ENCODE measurements at places on chromosomes 6 and 20. TPM values are rescaled to one million over a fixed set of nuclear protein-coding genes. Genes with fewer than 3 reads are reported as not detected.

Gene ADAM33
- 8.2 TPM for total RNA-seq

Gene CTAGE9
- not detected for total RNA-seq

Gene ATP6V1G2
- total RNA-seq: 1.6 TPM

Gene MEI4
- 1.1 TPM for total RNA-seq

Gene ISM1
- total RNA-seq: 0.81 TPM

Gene MPIG6B
- total RNA-seq: 0.41 TPM

Gene EYS
- total RNA-seq: 3.0 TPM

Gene GHRH
- 3.9 TPM for total RNA-seq

Gene NRSN1
- 0.17 TPM for total RNA-seq

Gene HFE
- 2.6 TPM for total RNA-seq

Gene LAMA2
- 0.76 TPM for total RNA-seq

Gene TBX18
- 8.2 TPM for total RNA-seq

Gene PNISR
- 86.7 TPM for total RNA-seq

Gene IL17A
- total RNA-seq: not detected

GRCh38 chr20:4645621-4646020 is 76.1 kb upstream of the PRND start:
- DNase-seq: no peak

DNA sequence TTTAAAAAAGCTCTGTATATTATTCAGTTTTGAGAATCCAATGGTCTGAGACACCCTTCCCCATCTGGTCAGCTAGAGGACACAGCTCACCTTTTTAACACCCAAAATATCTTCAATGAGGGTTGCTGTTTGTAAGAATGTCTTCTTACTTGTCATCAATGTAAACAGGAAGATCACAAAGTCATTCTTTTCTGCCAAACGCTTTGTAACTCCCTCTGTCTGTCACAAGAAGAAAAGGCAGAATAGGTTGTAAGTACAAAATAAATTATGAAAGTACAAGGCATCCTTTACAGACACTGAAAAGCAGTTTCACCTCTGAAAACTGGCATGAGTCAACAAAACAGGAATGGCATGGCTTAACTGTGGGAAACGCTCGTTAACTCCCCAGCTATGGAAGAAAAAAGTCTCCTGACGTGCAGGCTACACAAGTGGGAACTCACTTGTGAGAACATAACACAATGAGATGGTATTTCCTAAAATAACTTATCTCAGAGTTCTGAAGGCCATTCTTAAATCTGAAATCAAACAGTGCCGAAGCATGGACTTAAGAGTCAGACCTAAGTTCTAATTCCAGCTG is 42.7 kb downstream of the TRPC4AP start:
- DNase-seq: no peak

DNA sequence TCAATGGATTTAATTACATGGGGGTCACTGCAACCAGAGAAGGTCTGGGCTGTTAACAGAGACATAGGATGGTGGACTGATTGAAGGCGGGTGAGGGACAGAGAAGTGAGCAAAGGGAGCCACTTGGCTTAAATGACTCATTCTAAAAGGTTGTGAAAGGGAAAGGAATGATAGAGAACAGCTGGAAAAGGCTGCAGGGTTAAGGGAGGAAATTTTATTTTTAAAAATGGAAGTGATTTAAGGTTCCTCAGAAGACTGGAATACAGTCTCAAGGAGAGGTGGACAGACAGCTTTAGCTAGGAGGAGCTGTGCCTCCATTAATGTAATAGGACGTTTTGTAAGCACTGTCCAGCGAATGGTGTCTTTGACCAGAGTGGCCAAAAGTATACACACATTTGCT is 46.7 kb downstream of the RGS17 start:
- DNase-seq: no peak

GRCh38 chr6:125379174-125379573 is 77.4 kb upstream of the HDDC2 start:
- DNase-seq: no peak

GRCh38 chr6:89566930-89567629 is 71.5 kb downstream of the LYRM2 start:
- DNase-seq: no peak

DNA sequence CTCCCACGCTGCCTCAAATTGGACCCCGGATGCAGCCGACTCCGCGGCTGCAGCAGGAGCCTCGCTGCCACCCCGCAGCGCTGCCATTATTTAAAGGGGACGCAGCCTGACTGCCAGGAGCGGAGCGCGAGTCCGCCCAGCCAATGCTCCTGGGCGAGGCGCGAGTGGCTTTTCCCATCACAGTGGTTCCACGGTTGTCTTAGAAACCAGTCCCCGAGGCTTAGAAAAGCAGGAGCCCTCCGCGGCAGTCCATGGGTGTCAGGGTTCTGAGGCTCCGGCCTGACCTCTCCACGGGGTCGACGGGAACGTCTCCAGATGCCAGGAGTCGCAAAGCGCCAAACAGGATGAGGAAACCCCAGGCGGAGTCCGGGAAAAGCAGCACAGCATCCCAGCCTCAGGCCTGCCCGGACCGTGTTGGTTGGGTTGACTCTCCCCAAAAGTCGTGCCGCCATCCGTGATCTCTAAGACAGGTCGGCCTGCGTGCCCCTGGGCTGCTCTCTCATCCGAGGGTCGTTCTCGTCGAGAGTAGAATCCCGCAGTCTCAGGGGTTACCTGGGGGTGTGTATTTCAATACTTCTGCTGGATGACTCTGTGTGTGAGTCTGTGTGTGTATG is 975.8 kb upstream of the DEFB115 start:
- no peak for DNase-seq

- DNase-seq: no peak
These were observed 52.4 kb upstream of the TINAG start for GRCh38 chr6:54255886-54256285.

GRCh38 chr20:1491281-1491840 is at the start of gene SIRPB2:
SIRPB2 (minus strand) TSS chr20:1491420; CDS start chr20:1491359, 61 bp downstream.
- no peak for DNase-seq

DNA sequence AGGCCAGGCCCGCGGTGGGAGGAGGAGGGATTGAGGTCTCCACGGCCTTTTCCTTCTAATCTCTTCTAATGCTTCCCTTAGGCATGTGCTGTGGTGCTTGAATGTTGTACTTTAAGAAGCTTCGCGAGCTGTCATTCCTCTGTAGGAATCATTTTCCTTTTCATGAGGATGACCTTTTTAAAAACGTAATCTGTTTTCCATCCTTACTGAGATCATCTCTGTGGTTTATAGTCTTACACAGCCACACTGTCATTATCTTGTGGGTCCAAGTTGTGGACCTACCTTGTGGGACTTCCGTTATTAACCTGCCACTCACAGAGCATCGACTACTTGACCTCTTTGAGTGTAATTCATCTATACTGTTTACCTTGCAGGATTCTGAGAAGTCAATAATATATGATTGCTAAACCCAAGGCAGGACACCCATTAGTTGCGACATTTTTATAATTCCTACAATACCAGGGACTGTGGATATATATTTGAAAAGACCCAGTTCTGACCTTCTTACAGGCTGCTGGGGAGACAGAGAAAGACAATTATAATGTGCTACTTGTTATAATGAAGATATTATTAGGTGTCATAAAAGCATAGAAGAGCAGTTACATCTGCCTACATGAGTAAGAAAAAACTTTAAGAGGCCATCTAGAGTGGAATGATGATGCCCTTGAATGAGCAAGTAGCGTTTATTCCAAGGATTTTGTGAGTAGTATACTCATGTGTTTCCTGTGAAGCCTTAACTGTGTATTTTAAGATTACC is 842 bp downstream of the SLC25A27 start:
- no peak for DNase-seq

- DNase-seq: no peak
These were observed 94.7 kb upstream of the SLC2A12 start for GRCh38 chr6:134147034-134147533.

- DNase-seq: no peak
These were observed 32.5 kb downstream of the ADGRG6 start for GRCh38 chr6:142334294-142334693.

DNA sequence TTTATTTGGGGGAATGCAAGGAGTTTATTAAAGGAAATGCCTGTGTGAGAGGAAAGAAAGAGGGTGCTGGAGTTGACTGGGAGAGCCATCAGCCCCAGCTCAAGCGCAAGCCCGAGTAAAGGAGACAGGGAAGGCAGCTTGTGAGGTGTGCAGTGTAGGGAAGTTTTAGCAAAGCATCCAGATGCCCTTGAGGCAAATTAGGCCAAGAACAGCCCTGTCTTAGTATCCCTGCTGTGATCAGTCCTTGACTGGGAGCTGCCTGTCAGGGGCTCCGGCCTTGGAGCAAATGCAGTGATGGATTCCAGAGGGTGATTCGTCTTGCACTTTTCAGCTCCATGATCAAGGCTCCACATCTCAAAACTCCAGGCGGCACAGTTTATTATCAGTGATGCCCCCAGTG is 561.7 kb downstream of the KIF16B start:
- no peak for DNase-seq

DNA sequence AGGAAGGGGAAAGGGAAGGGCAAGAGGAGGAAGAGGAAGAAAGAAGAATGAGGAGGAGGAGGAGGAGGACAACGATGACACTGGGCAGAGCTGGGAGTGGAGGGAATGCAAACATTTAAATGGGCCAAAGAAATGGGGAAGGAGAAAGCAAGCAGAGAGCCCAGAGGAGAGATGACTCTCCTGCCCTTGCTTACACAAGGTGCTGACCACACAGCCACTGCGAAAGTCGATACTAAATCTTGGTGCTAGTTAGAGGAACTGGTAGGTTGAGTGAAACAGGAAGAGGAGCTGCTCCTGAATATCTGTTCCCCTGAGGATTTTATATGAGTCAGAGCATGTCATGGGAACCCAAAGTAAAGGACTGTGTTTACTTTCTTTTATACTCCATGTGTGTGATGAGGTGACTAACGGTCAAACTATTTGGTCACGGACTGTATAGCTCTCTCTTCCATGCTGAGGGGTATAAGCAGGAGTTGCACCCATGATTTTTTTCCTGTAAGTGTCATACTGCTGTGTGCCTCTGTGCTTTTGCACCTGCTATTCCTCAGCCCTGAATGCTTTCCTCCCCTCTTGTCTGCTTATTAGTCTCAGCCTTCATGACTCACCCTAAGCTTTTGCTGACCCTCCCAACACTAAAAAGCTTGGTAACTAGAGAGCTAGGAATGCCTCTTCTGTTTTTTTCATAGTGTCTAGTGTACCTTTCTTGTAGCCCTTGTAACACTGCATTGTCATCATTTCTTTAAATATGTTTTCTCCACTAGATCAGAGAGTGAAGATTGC is 9.5 kb upstream of the PAQR8 start:
- no peak for DNase-seq

DNA sequence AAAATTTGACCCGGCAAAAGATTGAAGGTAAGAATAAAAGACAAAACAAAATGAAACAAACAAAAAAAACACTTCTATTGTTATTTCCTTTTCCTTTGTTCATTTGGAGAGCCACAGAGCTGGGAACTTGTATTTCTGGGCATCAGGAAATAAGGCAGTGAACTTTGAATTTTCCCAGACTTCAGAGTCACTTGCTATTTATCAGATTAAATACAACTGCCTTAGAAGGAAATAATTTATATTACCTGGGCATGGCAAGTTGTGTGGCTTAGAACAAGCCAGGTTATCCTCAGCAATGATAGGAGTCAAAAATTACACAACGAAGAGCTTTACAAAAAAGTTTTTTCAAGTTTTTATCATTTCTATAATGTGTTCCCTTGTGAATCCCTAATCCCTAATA is 20.2 kb upstream of the MRAP2 start:
- DNase-seq: no peak

GRCh38 chr6:155319902-155320301 is 5.6 kb upstream of the TFB1M start:
- no peak for DNase-seq

DNA sequence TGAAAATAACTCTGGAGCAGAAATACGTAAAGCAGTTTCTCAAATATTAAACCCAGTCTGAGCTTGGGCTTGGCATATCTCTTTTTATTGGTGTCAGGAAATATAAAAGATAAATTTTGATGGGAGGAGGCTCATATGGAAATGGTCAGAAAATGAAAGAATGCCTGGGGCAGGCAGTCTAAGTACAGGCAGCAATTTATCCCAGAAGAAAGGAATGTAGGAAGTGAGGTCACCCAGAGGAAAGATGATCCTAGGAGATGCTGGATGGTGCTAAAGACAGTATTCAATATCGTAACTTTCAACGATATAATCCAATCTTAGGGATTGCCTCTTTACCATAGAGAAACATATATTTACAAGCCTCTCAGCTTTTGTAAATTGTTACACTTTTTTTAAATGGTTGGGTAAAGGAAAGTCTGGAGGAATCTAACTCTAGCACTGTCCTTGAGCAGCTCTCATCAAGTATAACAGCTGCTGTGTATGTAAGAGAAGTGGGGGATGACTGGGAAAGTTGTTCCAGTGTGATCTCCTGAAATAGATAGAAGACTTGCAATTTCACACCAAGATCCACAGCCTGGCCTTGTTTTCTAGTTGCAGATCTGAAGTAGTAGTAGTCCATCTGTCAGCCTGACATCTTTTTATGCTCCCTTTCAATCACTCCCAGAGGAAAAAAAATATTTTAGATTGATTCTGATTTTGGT is 256.9 kb upstream of the SASH1 start:
- DNase-seq: no peak

GRCh38 chr6:3057063-3057770 is 11.1 kb upstream of the RIPK1 start:
- DNase-seq: no peak

DNA sequence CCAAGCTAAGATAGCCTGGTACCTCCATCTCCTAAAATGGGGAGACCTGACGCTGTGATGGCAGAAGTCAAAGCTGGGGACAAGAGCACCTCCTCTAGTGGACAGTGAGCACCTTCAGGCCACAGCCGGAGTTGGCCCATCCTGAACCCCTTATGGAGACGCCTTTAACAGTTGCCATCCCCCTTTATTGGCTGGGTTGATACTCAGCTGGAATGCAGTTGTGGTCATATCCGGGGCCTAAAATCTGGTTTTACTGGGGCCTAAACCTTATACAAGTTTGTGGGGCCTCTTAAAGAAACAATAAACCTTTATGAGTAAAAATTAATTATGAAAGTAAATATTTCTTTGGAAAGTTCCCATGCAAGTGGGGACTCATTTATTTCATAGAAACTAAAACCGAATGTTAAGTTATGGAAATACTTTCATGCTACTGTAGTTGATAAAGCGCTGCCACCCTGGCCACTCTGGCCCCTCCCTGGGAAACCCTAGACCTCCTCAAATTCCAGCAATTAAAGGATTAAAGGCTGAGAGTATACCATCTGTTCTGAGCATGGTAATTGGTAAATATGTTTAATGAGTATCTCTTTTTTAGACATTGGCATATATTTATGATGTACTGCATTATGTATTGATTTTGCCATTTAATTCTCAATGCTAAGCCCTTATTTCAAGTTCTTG is 95.1 kb upstream of the SASH1 start:
- no peak for DNase-seq
